HT-29 (cell line): ENCODE measurements at places on chromosomes 6 and 20. TPM values are rescaled to one million over a fixed set of nuclear protein-coding genes. Genes with fewer than 3 reads are reported as not detected.
A peak's percentile ranks its signal among the peaks of the same experiment; 100 is the strongest.

DNA sequence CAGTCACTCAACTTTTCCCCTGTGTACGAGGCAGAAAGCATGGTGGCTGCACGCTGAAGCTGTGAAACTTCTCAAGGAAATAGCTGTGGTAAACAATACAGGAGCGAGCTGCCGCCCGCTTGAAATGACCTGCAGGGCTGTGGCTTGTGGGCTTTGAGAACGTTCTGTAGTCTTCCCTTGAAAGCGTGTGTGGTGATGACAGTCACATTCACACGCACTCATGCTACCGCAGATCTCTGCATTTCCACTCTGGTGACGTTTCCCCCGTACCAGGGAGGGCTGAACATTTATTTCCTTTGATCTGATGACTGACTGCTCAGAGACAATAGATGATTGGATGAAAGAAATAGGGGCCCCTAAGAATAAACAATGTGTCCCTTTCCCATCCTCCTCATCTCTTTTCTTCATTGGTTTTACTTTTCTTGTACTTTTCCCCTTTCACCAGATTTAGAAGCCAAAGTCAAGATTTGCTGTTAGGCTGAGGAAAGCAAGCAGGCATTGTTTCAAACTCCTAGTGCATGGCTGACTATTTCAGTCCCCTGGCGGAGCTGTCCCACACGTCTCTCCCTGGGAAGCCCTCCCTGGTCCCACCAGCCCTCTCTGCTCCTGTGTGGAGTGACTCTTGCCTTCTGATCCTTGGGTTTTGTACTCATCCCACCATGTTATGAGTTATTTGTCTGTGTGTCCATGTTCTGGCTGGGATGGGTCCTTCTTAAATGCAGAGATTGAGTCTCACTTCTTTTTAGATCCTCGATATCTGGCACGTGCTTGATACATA lies 3.9 kb downstream of the SYTL3 start:
- DNase-seq, result no peak

DNA sequence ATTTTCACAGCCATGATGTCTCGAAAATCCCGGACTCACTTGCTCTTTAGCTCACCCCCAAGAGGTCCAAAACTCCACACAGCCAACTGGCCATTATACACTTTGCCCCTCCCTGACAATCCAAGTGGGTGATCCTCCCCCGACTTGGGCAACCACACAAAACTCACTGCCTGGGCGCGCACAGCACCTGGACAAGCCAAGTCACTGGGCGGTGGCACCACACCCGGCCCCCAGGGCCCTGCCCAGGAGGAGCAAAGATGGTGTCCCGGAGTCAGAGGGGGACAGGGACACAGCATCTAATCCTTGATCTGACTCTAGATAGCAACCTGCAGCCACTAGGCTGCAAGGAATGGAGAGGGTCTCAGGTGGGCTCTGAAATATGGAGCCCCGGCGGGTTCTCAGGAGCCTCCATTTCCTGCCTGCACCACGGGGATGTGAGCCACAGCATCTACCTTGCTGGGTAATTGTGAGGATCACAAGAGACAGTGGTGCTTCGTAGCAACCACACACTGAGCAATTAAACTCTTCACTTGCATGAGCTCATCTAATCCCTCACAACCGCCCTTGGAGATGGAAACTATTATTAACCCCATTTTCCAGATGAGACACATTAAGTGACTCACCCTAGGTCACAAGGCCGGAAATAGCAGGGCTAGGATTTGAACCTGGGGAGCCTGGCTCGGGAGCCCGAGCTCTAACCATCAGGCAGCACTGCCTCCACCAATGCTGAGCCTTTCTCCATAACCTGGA lies 66.6 kb downstream of the BMP7 start:
- DNase-seq, result no peak

DNA sequence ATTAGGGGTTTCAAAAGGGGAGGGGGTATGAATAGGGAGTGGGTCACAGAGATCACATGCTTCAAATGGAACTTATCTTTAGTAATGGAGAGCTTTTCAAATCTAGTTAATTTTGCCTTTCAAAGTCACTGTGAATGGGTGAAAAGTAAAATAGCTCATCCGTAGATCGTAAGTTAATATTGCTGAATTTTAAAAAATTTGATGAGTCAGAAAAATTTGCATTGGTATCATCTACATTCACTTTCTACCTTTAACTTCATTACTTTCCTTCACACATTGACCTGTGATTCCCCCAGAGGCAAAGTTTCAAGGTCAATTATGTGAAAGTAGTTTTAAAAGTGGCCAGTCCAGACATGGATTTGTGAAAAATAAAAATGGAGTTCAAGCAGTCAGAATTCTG lies 139.0 kb upstream of the SLC35B3 start:
- no peak for DNase-seq

- DNase-seq, result no peak
These were observed 183.4 kb downstream of the PREX1 start for GRCh38 chr20:48644286-48644828.

GRCh38 chr6:34656378-34657036 lies 40.1 kb downstream of the ILRUN start:
- peak; percentile 68 for DNase-seq

Gene CLIC5
- total RNA-seq, result 4.0 and 7.4 TPM in 2 replicates
